ENCODE measurements at places on chromosomes 7 and 10. TPM values are rescaled to one million over a fixed set of nuclear protein-coding genes. Genes with fewer than 3 reads are reported as not detected.

DNA sequence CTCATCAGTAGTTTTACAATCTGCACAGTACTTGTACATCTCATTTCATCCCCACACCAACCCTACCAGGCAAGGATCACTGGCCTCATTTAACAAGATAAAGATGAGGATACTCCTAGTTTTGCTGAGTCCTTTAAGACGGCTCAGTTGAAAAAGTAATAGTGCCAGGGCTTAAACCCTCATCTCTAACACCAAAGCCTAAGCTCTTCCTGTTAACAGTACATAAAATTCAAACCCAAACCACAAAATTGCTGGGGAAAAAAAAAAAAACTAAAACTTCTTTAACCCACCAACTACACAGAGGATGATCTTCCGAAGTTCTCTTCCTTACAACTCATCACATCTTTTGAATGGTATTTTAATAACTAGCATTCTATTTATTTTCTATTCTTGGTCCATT, 1.3 kb downstream of the SAR1A start:
- peaks cover 29% of the 10 kb centered on the region for H3K36me3 ChIP-seq
- H3K27ac ChIP-seq: peak overlapping the region; percentile 96
- peaks cover 41% of the 10 kb centered on the region for H3K4me1 ChIP-seq
- no peaks in the 10 kb centered on the region for H3K27me3 ChIP-seq
- DNase-seq: no peak

CDC14C gene
- not detected for total RNA-seq

DNA sequence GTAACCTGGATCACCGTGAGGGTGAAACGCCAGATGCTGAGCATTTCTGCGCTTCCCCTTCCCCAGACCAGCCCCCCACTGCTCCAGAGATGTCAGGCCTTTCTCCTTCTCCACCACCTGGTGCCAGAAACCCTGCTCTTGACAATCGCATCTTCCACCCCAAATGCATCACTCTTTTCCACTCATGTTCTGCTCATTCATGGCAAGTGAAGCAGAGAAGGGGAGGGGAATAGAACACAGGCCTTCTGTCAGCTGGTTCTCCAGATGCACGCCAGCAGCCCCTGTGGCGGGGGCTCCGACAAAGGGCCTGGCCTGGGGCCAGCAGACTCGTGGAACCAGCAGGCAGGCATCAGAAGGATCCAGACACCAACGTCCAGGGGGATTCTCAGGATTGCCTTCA, 68.5 kb upstream of the SVIL start:
- no peaks in the 10 kb centered on the region for H3K27me3 ChIP-seq
- H3K4me3 ChIP-seq: no peak overlapping the region
- H3K27ac ChIP-seq: no peak overlapping the region
- H3K4me1 ChIP-seq: peaks cover 20% of the 10 kb centered on the region
- no peak for DNase-seq

- no peaks in the 10 kb centered on the region for H3K27me3 ChIP-seq
- no peaks in the 10 kb centered on the region for H3K36me3 ChIP-seq
- DNase-seq: no peak
- no peak overlapping the region for H3K4me3 ChIP-seq
These were observed 442.3 kb upstream of the MKI67 start for GRCh38 chr10:128568491-128568890.

DNA sequence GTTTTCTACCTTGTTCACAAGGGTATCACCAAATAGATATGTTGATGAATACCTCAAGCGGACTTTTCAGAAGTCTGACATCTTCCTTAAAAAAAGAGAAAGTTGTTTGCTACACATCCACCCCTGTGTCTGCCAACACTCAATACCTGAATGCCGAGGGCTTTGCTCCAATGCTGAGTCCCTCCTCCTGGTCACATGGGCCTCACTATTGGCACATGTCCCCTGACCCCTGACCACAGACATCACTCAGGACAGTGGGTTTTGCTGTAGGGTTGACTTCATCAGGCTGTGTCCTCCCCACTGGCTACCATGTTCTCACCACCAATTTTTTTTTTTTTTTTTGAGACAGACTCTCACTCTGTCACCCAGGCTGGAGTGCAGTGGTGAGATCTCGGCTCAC, 76.4 kb downstream of the OSBPL3 start:
- no peak for DNase-seq
- no peak overlapping the region for H3K4me3 ChIP-seq
- no peaks in the 10 kb centered on the region for H3K27me3 ChIP-seq
- peaks cover 18% of the 10 kb centered on the region for H3K36me3 ChIP-seq
- H3K27ac ChIP-seq: no peak overlapping the region
- H3K4me1 ChIP-seq: peaks cover 35% of the 10 kb centered on the region

GRCh38 chr7:150365194-150365593, 3.4 kb upstream of the REPIN1 start:
- H3K4me1 ChIP-seq: peaks cover 32% of the 10 kb centered on the region
- H3K4me3 ChIP-seq: no peak overlapping the region
- H3K36me3 ChIP-seq: peaks cover 3% of the 10 kb centered on the region
- no peak overlapping the region for H3K27ac ChIP-seq

GRCh38 chr10:28181478-28182096, 121.3 kb downstream of the MPP7 start:
- no peaks in the 10 kb centered on the region for H3K36me3 ChIP-seq
- peaks cover 8% of the 10 kb centered on the region for H3K27me3 ChIP-seq
- H3K27ac ChIP-seq: no peak overlapping the region
- no peak overlapping the region for H3K4me3 ChIP-seq

GRCh38 chr7:132053871-132054270, 497.4 kb upstream of the PODXL start:
- H3K4me1 ChIP-seq: no peaks in the 10 kb centered on the region
- peaks cover 5% of the 10 kb centered on the region for H3K27me3 ChIP-seq
- H3K27ac ChIP-seq: no peak overlapping the region

CAV1 gene
- total RNA-seq: 0.17 TPM

- H3K36me3 ChIP-seq: peaks cover 21% of the 10 kb centered on the region
- no peaks in the 10 kb centered on the region for H3K27me3 ChIP-seq
- H3K4me3 ChIP-seq: no peak overlapping the region
- no peaks in the 10 kb centered on the region for H3K4me1 ChIP-seq
- DNase-seq: no peak
These were observed 72.8 kb upstream of the ADRA2A start for GRCh38 chr10:111004016-111004415.

NOS3 gene
- 15.7 TPM for total RNA-seq

- peak overlapping the region; percentile 55 for H3K4me3 ChIP-seq
- H3K36me3 ChIP-seq: peaks cover 23% of the 10 kb centered on the region
- peak overlapping the region; percentile 78 for H3K27ac ChIP-seq
- DNase-seq: peak; percentile 75
- no peaks in the 10 kb centered on the region for H3K27me3 ChIP-seq
- H3K4me1 ChIP-seq: peaks cover 46% of the 10 kb centered on the region
These were observed 3.2 kb upstream of the ZNF775 start for GRCh38 chr7:150375662-150376521.

GRCh38 chr7:95479992-95480624, 5.6 kb upstream of the ASB4 start:
- H3K4me3 ChIP-seq: no peak overlapping the region
- no peaks in the 10 kb centered on the region for H3K4me1 ChIP-seq
- no peaks in the 10 kb centered on the region for H3K36me3 ChIP-seq
- DNase-seq: no peak

IQUB gene
- total RNA-seq: 0.05 TPM

- peak; percentile 65 for DNase-seq
- peak overlapping the region; percentile 84 for H3K4me3 ChIP-seq
- no peak overlapping the region for H3K27ac ChIP-seq
- peaks cover 4% of the 10 kb centered on the region for H3K4me1 ChIP-seq
- H3K36me3 ChIP-seq: no peaks in the 10 kb centered on the region
- H3K27me3 ChIP-seq: peaks cover 61% of the 10 kb centered on the region
These were observed 683 bp downstream of the MACROH2A2 start for GRCh38 chr10:70053218-70053840.

GRCh38 chr7:98483964-98484545, 83.2 kb upstream of the BAIAP2L1 start:
- H3K27ac ChIP-seq: no peak overlapping the region
- no peak for DNase-seq
- no peak overlapping the region for H3K4me3 ChIP-seq
- no peaks in the 10 kb centered on the region for H3K4me1 ChIP-seq
- H3K36me3 ChIP-seq: no peaks in the 10 kb centered on the region
- H3K27me3 ChIP-seq: no peaks in the 10 kb centered on the region
